Stimulated activated CD4-positive, alpha-beta T cell treated with anti-CD3 and anti-CD28 coated beads, TNF-alpha, amount 100 ng/mL, for 48 hours (primary cell): ENCODE measurements at places on chromosomes 3 and 15.

- peak; percentile 12 for DNase-seq
These were observed 104.1 kb upstream of the LPP start for GRCh38 chr3:188049606-188050530.

GRCh38 chr3:170560296-170560695, 25.6 kb downstream of the SLC7A14 start:
- no peak for DNase-seq

GRCh38 chr3:159146392-159146791, 344.5 kb downstream of the MFSD1 start:
- no peak for DNase-seq

GRCh38 chr3:13569641-13570390, 20.9 kb downstream of the FBLN2 start:
- DNase-seq, result no peak

GRCh38 chr3:8239718-8240695, 261.6 kb upstream of the LMCD1 start:
- DNase-seq, result peak; percentile 28

GRCh38 chr3:50202353-50203112, 2.5 kb upstream of the SLC38A3 start:
- no peak for DNase-seq

- DNase-seq, result no peak
These were observed 89.9 kb upstream of the CHL1 start for GRCh38 chr3:106619-107018.

DNA sequence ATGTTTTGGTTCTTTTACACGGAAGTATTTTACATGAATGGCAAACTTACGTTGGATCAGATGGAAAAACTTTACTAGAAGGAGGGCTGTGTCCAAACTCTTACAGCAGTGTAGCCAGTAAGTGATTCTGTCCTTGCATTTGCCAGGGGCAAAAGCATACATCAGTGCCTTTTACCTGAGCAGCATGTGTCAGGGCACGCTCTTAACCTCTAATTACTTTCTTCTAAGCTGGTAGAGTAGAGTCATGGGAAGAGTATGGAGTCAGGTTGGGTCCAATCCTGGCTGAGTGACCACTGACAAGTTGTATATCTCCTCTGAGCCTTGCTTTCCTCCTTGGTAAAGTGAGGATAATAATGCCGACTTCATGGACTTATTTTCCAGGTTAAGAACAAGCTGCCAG, 47.1 kb downstream of the RYR3 start:
- DNase-seq, result no peak

GRCh38 chr15:34436956-34437442, 609 bp downstream of the GOLGA8A start:
- peak; percentile 19 for DNase-seq

DNA sequence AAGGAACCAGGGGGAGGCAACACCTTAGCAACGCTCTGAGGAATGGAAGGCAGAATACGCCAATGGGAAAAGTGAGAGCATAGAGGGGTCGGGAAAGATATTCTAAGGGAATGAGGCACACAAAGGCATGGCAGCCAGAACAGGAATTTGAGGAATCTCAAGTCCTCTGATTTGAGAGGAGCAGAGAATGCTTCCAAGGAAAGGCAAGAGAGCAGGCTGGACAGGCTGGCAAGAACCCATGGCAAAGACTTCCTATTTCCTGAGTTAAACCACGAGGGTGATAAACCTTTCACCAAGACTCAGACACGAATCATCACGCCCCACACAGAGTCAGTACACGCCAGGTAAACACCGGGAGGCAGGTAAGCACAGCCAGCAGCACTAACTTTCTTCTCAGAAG, 109.8 kb downstream of the IGF2BP2 start:
- no peak for DNase-seq

GRCh38 chr3:50147016-50147415, 8.1 kb upstream of the SEMA3F start:
- no peak for DNase-seq

DNA sequence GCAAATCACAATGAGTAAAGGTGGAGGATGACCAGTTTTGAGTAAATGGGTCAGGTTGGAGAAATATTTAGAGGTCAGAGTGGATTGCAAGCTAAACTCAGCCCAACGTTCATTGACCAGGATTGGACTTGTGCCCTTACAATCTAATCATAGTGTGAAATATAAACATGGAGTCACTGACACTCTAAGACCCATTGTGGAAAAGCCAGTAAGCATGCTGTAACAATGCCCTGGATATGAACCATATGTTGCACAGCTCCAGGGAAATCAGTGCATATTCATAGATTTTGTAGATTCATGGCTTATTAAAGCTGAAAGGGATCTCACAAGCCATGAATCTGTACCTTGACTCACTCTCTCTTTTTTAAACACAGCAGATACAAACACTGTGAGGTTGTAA, 660.2 kb upstream of the LMCD1 start:
- no peak for DNase-seq

- DNase-seq, result no peak
These were observed 142.6 kb downstream of the RPLP1 start for GRCh38 chr15:69595009-69595791.

DNA sequence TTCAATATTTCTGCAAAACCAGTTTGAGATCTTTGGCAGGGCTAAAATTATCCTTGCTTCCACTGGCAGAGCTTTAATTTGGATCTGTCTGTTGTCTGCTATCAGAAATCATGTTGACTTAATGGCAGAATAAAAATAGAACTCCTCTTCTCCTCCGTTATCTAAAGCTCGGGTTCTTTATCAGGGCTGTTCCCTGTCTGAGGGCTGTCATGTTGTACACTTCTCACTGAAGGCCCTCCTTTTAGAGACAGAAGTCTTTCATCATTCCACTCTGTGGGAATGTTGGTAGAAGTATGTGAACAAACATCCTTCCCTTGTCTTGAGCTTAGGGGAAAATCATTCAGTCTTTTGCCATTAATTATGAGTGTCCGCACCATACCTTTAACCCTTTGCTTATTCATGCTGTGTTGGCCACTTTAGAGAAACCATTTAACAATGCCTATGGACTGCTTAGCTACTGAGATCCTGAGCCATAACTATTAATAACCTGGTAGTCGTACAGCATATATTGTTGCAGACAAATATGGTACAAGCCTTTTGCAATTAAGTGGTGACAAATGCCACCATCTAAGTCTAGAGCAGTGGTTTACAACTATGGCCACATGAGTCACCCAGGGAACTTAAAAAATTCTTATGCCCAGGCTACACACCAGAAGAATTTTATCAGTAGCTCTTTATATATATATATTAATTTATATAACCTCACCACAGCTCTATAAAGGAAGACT, 226.0 kb upstream of the TPM1 start:
- no peak for DNase-seq

DNA sequence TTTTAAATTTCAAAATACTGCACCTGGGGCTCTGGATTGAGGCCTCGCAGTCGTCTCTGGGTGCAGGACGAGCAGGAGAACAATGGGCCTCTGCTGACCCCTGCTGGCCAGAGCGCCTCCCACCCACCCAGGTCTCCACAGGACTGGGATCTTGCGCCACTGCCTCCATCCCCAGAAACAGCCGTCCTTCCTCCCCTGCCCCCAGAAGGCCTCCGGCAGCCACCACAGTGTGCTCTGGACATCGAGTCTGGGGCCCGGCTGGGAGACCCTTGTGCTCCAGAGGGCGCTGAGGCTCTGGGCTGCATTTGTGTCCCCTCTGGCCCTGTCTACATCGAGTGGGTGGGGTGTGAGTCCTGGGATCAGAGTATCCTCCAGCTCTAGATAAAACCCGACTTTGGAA, 6.7 kb upstream of the ACSBG1 start:
- DNase-seq, result peak; percentile 72

GRCh38 chr15:90340345-90340744, 11.7 kb upstream of the ZNF774 start:
- DNase-seq, result no peak

GRCh38 chr3:188584958-188585689, 431.2 kb downstream of the LPP start:
- DNase-seq, result no peak

GRCh38 chr3:63970631-63971475, 52.4 kb downstream of the PSMD6 start:
- DNase-seq, result no peak
